ENCODE measurements at places on chromosomes 4 and X.

- DNase-seq: no peak
These were observed 26.2 kb downstream of the LIN54 start for GRCh38 chr4:82984459-82984858.

DNA sequence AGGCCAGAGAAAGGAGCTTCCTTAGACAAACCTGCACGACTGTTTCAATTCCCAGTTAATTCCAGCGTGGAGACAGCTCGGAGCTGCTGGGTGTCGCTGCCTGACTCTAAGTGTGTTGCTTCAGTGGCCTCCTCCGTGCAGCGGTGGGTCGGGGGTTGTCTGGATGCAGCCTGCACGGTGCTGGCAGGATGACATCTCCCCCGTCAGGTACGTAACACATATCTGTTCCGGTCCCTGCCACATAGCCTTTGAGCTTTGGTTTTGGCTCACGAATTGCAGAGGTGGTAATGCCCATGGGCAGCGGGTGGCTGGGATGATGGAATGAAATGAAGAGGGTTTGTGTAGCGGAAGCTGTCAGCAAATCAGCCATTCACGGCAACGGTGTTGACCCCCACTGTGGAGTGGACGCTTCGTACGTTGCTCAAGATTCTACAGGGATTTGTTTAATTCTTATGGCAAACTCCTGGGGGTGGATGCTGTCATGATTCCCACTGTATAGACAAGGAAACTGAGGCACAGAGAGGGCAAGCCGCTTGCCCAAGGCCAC, 33.7 kb upstream of the HMX1 start:
- DNase-seq: no peak

GRCh38 chr4:95619525-95620443, 71.0 kb upstream of the UNC5C start:
- DNase-seq: no peak

GRCh38 chr4:104966349-104967033, 180.2 kb upstream of the TET2 start:
- DNase-seq: no peak

- DNase-seq: peak; percentile 47
These were observed at the start of gene SMIM10 for GRCh38 chrX:134990801-134991481. Gene SMIM10 (plus strand): TSS chrX:134990991. CDS start chrX:134991096, 105 bp downstream.

GRCh38 chr4:11487868-11488544, 59.3 kb upstream of the HS3ST1 start:
- DNase-seq: no peak

- no peak for DNase-seq
These were observed 46.8 kb upstream of the GC start for GRCh38 chr4:71830497-71831190.

DNA sequence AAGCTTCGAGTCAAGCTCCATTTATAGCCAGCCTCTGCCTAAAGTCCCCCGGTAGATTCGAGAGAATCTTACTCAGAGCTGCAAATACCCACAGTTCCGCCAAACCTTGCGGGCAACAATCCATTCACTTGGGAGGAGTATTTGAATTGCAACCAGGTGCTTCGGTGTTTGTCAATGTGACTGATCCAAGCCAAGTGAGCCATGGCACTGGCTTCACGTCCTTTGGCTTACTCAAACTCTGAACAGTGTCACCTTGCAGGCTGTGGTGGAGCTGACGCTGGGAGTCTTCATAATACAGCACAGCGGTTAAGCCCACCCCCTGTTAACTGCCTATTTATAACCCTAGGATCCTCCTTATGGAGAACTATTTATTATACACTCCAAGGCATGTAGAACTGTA, 11.2 kb downstream of the CD40LG start:
- DNase-seq: no peak

DNA sequence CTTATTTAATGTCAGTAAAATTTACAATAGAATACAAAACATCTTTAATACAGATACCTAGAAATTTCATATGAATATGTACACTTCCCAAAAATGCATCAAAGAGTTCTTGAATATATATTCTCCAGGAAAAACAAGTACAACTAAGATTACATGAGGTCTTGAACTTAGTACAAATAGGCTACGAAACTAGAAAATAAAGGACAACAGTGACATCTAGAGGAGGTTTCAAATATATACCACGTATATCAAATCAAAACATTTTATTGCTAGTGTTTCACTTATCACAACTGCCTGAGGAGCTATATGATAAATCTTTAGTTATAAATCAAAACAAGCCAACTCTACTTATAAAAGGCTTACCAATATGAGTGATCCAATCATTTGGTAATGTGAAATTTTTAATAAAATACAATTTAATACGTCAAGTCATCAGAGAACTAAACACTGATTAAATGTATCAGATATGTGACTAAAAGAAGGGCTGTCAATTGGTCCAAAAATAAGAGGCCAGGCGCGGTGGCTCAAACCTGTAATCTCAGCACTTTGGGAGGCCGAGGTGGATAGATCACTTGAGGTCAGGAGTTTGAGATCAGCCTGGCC, 36.6 kb downstream of the ANAPC10 start:
- no peak for DNase-seq

GRCh38 chr4:141207961-141208360, 12.7 kb upstream of the ZNF330 start:
- DNase-seq: no peak

GRCh38 chr4:40427128-40427527, 92.0 kb downstream of the CHRNA9 start:
- DNase-seq: no peak

DNA sequence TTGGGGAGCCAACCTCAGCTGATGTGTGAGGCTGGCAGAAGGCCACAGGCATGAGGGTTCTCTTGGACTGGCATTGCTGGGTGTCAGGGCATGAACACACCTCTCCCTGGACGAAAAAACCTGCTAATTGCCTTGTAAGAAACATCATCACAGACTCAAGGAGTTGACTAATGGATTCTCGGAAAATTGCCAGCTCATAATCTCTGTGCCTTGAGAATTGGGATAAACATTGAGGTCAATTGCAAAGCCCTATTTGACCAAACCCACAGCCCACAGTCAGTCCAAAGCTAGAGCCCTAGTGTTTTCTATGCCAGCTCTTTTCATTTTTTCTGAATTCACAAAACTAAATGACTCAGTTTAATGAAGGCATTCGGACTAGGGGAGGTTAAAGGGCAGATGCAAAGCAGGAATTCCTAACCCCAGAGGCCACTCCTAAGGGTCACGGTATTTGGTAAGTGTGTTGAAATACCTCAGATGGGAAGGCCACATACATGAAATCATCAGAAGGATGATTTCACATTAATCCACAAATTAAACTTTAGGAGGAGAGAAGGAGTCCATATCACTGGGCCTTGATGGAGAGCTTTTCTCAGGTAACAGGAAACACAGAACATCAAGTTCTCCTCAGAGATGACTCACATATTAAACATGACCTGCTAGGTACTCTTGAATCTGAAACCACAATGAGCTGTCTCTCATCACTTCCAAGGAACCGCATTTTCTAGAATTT, 39.0 kb upstream of the RASL11B start:
- DNase-seq: peak; percentile 16

DNA sequence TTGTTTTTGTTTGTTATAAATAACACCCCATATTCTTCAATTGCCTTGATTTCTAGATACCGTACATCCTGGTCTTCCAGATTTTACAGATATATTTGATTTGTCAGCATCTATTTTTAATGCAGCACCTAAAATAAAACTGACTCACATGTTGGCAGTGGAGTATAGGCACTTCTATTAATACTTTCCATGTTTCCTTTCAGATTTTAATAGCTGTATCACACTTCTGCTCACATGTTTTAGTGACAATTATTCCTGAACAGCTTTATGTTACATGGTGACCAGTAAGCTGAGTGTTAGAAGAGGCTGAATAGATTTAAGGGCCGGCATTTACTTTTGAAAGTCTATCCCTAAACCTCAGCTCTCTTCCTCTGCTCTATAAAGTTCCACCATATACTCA, 46.1 kb downstream of the C4orf46 start:
- DNase-seq: no peak

All from HS-5 (cell line).